ENCODE measurements at places on chromosomes 1 and 21.

DNA sequence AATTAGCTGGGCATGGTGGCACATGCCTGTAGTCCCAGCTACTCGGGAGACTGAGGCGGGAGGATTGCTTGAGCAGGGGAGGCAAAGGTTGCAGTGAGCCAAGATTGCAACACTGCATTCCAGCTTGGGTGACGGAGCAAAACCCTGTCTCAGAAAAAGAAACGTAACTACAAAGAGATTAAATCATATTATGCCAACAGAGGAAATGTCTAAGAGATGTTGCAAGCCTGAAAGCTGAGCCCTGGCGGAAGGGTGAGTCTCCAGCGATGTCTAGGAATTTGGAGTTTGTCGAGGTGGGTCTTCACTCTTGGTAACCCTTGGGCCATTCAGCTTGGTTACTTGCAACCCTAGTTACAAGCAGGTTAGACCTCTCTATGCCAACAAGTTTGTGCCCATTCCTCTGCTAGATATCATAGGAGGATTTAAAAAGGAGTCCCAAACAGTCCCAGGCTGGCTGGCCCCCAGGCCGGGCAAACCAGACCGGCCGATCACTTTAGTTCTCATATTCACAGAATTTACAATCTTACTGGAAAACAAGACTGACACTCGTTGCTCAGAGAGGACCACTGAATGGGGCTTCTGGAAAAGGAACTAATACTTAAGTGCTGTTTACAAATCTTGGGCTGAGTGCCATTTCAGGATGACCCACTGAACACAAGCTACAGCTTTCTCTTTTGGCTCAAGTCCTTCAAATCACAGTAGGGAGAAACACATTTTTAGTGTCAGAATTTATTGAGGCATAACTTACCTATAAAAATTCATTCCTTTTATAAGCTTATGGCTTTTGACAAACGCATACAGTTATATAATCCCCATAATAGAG is 27.1 kb downstream of the SLC30A1 start:
- DNase-seq: no peak

DNA sequence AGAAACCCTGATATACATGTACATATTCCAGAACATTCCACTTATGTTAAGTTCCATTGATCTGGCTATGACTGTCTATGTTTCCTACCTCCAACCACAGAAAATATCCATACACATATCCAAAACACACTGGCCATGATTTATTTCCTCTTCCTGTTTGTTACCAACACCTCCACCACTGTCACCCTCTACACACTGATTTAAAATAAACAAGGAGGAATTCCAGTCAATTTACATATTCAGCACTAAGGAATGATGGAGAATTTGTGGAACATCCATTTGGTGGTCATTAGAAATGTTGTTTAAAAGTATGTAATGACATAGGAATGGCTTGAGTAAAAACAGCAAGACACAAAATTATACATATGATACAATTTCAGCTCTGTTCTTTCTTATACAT is 5.5 kb upstream of the STX6 start:
- no peak for DNase-seq

DNA sequence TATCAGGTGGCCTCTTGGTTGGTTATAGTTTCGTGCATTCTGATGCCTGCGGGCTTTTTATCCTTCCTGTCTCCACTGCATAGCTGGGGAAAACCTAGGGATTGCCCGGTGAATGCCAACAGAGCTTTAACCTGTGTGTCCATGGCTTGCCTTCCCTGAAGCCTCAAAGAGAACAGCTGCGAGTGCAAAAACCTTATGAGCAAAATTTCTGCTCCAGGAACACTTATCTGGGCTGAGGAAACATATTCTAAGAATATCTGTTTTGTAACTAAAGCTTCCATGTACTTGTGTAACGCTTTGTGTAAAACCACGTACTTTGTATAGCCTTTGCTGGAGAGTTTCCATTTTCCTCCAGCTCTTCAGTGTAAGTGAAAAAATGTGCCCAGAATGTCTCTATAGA is 7.2 kb downstream of the CNST start:
- no peak for DNase-seq

- no peak for DNase-seq
Measured at GRCh38 chr1:159248311-159248710, 43.6 kb downstream of the ACKR1 start.

DNA sequence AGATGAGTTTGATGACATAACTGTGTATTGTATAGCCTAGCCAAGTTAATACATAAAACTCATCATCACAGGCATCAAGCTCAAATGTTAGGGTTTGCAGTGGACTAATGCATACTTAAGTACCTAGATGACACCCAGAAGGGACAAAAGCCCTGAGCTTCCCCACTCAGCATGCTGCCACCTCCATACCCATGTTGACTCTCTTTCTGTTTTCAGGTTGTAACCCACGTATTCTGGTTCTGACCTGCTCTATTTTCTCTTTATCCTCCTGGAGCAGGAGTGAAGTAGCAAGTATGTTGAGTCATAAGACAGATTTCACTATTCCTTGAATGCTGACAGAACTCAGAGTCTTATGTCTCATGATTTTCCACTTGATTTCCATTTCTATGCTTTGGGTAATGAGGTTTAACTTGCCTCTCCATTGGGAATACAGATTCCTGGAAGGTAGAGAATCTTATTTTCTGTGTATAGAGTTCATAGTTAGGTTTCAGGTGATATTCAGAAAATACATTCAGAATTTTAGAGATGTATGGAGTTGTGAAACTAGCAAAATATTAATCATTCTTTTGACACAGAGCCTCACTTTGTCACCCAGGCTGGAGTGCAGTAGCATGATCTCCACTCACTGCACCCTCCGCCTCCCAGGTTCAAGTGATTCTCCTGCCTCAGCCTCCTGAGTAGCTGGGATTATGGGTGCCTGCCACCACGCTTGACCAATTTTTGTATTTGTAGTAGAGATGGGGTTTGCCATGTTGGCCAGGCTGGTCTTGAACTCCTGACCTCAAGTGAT is 122.5 kb upstream of the KCNJ15 start:
- no peak for DNase-seq

GRCh38 chr1:155932487-155932886 is 1.7 kb downstream of the KHDC4 start:
- DNase-seq: no peak

GRCh38 chr1:54926970-54927369 is 40.0 kb upstream of the DHCR24 start:
- DNase-seq: no peak

DNA sequence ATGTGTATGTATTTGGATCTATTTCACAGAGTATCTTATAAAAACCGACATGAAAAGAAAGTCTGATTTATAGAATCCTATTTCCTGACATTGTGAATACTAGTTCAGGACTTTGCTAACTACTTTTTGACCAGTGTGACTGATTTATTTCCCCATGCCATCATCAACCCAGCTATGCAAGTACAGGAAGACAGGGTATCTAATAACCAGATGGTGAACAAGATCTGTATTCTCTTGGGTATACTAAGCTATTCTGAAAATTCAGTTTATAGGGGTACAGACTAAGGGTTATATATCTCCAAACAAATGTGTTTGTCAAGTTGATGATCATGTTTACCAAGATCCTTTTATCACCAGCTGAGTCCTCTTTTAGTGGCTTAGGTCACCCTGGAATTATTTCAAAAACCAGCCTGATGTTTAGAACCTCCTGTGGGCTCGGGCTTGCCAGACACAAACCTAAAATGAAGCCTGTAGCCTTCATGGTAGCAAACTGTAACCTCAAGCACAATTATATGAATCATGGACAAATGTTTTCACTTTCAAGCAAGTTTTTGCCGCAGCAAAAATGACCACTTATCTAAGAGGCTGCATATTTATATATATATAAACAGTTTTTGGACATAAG is 185.1 kb downstream of the FGGY start:
- DNase-seq: no peak

- DNase-seq: no peak
Measured at GRCh38 chr1:26418865-26419349, 8.3 kb downstream of the LIN28A start.

DNA sequence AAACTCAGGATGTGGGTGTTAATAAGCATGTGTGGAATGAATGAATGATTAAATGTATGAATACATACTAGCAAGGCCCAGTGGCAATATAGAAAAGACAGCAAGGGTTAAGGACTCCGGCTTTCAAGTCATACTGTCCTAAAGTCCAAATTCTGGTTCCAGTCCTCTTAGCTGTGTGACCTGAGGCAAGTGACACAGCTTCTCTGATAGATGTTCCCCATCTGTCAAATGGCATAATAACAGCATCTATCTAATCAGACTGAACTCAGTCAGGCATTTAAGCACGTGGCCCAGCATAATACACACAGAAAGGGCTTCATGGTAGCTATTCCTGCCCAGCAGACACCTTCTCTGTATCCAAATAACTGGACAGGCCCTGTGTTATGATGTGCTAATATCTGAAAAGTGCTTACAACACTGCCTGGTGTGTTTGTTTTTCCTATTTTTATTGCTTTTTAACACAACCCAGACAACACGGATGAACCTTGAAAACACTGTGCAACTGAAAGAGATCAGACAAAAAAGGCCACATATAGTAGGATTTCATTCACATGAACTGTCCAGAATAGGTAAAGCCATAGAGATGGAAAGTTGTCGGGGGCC is 12.4 kb downstream of the ASAP3 start:
- DNase-seq: no peak

- DNase-seq: peak; percentile 13
Measured at GRCh38 chr1:84301004-84301784, at the start of gene SAMD13. SAMD13 (plus strand) TSS chr1:84301708; CDS start chr1:84303235, 1,527 bp downstream.

GRCh38 chr21:42607102-42607501 is 46.3 kb upstream of the PDE9A start:
- no peak for DNase-seq

- no peak for DNase-seq
Measured at GRCh38 chr1:154778275-154778674, 91.8 kb downstream of the KCNN3 start.

- no peak for DNase-seq
Measured at GRCh38 chr1:214632091-214632490, 29.1 kb downstream of the CENPF start.

All from stimulated activated CD4-positive, alpha-beta T cell treated with anti-CD3 and anti-CD28 coated beads, Interleukin-12 subunit alpha, Interleukin-12 subunit beta, amount 100 ng/mL, for 4 hours (primary cell).